ENCODE measurements at places on chromosomes 11 and 22.
A peak's percentile ranks its signal among the peaks of the same experiment; 100 is the strongest.

DNA sequence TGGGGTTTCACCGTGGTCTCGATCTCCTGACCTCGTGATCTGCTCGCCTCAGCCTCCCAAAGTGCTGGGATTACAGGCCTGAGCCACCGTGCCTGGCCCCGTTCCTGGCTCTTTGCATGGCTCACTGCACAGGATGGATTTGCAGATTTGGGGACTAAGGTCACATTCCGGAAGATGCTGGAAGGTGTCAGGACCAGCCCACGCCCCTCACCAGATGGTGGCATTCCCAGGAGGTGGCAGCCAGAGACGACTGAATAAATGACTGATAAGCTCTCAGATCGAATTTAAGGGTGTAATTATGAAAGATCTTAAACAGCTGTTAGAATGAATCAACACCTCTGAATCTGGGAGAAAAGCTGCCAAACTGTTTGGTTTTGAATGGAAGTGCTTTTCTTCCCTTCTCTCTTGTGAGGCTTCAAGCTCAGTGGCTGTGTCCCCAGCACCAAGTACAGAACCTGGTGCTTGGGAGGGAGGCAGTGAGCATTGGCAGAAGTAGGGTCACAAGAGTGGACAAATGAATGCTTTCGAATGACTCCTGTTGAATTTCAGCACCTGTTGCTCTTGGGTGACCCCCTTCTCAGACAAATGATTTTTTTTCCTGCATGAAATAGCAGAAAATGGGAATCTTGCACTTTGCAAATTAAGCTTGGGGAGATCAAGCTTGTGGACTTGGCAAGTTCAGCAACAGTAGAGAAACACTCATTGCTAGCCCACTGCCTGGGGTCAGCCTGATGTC, 69.6 kb downstream of the KIAA1671 start:
- no peak for DNase-seq

GRCh38 chr11:75492181-75492820, 33.4 kb downstream of the GDPD5 start:
- no peak for DNase-seq

DNA sequence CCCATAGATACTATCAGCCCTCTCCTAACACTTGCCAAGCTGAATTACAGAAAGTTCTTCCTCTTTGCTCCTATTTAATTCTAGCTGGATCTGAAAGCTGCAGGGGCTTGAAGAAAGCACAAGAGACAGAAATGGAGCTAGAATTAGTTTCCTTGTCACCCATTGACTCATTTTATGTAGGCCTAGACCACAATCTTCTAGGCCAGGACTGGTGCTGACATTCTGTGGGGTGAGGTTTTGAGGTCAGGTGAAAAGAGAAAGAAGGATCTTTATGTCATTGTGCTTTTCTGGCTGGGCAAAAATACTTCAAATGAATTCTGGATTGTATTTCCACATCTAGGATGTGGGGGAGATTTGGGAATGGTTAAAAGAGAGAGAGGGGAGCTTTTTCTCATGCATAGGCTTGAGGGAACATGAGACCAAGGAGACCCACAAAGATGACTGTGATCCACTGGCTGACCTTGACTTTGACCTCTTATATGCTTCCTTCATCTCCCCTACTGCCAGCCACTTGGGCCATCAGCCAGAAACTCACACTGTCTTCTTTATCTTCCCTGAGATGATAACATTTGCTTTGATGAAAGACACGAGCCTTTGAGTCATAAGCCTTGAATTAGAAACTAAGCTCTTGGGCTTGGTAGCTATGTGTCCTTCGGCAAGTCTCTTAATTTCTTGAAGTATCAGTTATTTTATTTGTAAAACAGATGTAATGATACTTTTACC, 274.9 kb upstream of the CADM1 start:
- DNase-seq = no peak

- DNase-seq = no peak
Measured at GRCh38 chr11:109421981-109422869, at the start of gene C11orf87. Gene C11orf87, plus strand, starts transcription at chr11:109422190. Its CDS starts 1,444 bp downstream, at chr11:109423634.

DNA sequence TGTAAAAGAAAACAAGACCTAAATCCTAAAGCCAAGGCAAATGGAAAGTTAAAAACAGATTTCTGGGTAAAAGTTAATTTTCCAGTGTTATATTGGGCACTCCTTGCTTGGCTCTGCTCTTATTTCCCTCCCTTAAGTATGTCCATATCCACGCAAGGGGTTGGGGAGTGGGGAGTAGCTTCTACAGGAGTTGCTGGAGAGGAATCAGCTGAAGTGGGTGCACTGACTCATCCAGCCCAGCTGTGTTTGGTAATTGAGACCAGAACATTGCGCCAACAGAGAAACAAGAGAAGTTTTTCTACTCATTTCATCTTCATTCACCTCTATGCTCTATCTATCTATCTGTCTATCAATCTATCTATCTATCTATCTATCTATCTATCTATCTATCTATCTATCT, 298.4 kb upstream of the PDGFD start:
- no peak for DNase-seq

- DNase-seq = no peak
Measured at GRCh38 chr22:47012589-47013370, 250.3 kb downstream of the TBC1D22A start.

- DNase-seq = no peak
Measured at GRCh38 chr22:48905206-48905975, 922.3 kb downstream of the BRD1 start.

DNA sequence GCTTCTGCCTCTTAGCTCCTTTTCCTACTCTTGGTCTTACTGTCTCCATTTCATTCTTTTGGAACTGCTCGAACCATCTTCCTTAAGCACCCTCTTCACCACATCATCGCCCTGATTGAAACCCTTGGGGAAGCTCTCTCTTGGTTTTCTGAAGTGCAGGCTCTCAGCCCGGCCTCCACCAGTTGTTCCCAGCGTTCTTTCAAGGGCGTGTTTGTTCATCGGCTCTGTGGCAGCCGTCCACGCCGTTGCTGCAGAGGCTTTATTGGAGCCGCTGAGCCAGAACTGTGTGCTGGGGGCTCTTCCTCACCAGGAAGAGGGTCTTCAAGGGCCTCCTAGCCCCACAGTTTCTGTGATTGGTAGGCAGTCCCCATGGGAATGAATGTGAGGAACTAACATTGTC, 214.1 kb downstream of the TBC1D22A start:
- no peak for DNase-seq

GRCh38 chr22:30438559-30438958, 13.0 kb downstream of the MTFP1 start:
- DNase-seq = no peak

GRCh38 chr11:18566406-18566805, 22.1 kb downstream of the UEVLD start:
- DNase-seq = no peak

DNA sequence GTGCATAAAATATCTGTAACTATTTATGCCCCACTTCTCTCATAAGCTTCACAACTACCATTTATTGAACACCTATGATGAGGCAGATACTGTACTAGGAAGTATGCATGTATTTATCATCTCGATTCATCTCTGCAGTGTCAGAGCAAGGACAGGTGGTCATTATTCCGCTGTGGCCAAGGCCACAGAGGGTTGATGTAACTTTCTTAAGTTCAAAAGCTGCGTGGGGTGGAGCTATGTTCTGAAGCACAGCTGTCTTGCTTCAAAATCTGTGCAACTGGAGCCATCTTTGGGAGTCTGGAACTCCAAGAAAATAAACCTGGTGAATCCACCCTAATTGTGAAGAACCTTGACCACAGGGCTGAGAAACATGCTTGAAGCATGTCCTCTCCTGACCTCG, 60.2 kb upstream of the HMGXB4 start:
- no peak for DNase-seq

DNA sequence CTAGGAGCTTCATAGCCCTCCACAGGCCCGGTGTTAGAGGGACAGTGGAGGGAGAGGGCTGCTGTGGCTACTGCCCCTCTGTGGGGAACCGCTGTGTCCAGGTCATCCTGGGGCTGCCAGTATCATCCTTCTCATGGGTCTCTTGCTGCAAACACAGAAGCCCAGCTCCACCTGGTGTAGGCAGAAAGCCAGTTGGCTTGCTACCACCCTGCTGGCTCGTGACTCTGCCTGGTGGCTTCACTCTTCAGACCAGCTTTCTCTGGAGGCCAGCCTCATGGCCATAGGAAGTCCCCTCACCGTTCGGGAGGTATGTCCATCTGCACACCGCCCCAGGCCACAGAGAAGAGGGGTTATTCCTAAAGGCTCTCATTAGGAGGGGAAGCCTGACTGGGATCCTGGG, 19.4 kb upstream of the SUSD2 start:
- DNase-seq = no peak

GRCh38 chr11:121538054-121538453, 85.3 kb upstream of the SORL1-AS1 start:
- no peak for DNase-seq

DNA sequence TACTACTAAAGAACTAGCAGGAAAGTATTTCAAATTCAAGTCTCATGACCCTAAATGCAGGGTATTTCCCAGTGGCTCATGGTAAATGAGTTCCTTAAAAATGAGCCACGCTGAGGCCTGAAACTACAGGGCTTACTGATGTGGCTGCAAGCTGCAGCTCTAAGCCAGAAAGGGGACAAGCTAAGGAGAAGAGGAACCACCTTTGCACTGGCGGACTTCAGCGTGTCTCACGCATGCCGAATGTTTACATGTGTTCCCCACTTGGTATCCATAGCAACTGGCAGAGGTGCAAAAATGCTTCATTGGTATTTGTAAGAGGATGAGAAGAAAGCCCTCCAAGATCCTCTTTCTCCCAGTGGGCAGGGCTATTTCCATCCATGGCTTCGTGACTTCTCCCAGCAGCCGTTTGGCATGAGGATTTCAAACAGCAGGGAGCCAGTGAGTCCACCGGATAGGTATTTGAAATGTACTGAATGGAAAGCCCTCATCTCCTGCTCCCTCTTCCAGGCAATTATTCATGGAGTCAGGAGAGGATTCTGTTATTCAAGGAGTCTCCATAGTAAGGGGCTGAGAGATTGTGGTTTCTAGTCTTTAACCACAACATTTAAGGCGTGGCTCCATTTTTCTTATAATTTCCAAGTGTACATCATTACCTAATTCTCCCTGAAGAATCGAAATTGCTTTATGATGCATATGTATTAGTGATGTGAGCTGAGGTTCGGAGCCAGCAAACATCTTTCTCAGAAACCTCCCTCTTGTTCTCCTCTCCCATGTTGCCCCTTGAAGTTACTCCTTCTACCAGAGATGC, 55.3 kb upstream of the CD44 start:
- DNase-seq = peak; percentile 95

DNA sequence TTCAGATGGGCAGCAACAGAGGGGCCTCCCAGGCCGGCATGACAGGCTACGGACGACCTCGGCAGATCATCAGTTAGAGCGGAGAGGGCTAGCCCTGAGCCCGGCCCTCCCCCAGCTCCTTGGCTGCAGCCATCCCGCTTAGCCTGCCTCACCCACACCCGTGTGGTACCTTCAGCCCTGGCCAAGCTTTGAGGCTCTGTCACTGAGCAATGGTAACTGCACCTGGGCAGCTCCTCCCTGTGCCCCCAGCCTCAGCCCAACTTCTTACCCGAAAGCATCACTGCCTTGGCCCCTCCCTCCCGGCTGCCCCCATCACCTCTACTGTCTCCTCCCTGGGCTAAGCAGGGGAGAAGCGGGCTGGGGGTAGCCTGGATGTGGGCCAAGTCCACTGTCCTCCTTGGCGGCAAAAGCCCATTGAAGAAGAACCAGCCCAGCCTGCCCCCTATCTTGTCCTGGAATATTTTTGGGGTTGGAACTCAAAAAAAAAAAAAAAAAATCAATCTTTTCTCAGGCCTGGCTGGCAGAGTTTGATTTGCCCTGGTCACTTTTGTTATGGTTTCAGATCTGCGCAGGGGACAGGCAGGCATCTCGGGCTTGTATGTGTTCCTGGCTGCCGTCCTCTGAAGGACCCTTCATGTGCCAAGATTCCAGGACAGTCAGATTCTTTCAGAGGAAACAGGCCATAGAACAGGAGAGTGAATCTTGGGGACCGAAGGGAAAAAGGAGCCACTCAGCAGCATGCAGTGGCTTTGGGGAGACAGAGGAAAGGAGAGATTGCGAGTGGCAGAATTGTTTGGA, 5.3 kb downstream of the TAGLN start:
- DNase-seq = no peak

- DNase-seq = no peak
Measured at GRCh38 chr11:70315716-70316115, 45.2 kb downstream of the PPFIA1 start.
